ENCODE measurements at places on chromosomes 4 and X.

DNA sequence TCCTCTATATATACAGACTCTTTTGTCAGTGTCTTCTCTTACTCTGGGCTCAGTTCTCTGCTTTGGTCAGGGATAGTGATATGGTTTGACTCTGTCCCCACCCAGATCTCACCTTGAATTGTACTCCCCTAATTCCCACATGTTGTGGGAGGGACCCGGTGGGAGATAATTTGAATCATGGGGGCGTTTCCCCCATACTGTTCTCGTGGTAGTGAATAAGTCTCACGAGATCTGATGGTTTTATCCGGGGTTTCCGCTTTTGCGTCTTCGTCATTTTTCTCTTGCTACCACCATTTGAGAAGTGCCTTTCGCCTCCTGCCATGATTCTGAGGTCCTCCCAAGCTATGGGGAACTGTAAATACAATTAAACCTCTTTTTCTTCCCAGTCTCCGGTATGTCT lies 144.4 kb downstream of the GLUD2 start:
- no peak for DNase-seq

DNA sequence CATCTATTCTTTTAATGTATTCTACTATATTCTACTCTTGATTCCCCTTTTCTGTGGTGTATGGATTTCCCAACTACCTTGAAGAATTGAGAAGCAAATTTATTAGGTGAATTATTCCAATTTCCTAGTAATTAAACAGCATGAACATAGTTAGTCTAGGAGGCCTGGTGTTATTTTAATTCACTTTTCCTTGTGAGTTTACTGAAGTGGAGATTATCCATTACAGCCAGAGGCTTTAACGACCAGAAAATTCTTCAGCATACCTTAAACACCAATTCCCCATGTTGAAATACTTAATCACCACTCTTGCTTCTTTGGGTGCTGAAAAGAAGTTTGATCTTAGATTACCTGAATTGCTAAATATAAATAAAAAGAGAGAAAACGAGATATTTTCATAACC lies 29.4 kb downstream of the FAT4 start:
- no peak for DNase-seq

DNA sequence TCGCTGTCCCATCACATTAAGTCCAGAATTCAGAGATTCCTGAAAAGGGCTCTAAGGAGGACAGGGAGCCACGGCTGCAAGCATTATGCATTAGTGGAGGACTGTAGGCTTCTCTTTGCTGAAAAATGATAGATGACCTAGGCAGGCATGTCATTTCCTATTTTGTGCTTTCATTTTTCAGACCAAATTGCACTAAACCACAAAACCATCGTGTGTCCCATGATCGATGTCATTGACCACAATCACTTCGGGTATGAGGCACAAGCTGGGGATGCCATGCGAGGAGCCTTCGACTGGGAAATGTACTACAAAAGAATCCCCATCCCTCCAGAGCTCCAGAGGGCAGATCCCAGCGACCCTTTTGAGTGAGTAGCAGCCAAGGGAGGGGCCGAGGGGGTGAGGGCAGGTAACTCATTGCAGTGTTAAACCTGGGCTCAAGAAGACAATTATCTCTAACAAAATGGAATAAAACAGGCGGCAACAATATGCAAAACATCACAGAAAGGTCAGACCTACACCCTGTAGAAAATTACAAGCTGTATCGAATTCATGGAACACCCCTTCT lies 355.2 kb upstream of the GALNT7 start:
- no peak for DNase-seq

DNA sequence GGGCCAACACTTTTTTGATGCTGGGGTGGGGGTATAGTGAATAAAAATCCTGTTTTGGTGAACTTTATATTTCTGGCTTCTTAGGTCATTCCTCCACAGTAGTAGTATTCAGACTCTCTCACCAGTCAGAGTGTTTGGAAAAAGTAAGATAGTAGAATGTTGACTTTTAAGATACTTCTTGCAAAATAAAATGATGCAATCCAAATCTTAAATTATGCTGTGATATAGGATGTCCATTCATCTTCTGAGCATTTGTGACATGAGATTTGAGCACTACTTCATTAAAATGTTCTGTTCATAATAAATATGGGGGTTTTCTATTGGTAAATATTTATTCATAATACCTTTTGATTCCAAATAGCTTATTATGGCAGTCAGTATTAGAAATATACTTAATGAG lies 70.1 kb downstream of the BMP2K start:
- no peak for DNase-seq

DNA sequence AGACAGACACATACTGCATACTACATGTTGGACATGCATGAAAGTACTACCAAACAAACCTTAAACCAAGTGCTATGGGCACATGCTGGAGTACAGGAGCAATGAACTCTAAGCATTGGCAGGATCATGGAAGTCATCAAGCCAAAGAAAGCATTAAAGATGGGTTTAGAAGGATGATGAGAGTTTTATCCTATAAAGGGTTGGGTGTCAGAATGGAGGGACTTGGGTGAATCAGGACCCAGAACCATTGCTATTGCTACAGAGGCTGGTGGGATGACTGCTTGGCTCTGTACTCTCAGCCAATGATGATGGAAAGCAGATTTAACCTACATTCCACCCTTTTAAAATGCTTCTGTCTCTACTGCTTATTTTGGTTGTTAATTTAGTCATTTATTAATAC lies 233.9 kb upstream of the EDA2R start:
- no peak for DNase-seq

DNA sequence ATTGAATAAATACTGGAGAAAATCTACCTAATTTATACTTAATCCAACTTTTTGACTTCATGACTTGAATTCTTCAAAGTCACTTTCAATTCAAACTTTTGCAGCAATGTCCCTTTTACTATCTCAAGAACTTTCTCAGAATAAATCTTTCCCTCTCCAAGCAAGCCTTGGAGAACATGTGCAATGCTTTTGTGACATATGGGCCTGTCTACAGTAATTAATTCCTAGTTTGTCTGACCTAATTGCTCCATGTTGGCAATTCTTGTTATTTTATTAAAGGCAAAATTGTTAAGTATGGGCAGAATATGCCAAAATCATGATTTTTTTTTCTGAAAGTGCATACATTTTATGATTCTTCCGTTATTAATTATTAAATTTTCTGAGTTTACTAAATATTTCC lies 1115.3 kb downstream of the PDHA2 start:
- no peak for DNase-seq

DNA sequence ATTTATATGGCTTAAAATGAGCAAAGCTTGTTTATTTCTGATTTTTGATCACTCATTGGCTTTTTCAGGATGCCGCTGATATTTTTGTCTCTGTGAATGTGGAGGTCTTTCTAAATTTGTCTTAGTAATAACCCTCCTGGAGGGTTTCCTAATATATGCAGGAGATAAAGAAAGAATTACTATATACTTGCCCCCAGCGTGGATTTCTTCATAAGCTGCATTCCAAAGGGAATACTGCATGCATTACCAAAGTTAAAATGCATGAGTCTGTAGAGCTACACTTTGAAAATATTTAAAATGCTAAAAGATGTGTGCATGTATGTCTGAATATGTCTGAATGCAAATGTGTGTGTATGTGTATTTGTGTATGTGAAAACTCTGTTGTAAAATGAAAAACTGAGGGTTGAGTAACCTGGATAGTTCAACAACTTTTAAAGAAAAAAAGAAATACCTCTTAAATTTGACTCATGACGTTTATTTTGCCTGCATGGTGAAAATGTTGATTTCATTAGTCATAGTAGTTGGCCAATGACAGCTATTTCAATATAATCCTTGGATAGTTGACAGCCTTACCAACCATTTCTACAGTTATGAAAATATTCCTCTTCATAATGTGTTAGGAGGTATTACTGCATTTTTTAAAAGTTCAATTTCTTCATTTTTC lies 113.2 kb upstream of the ZNF827 start:
- DNase-seq: no peak

DNA sequence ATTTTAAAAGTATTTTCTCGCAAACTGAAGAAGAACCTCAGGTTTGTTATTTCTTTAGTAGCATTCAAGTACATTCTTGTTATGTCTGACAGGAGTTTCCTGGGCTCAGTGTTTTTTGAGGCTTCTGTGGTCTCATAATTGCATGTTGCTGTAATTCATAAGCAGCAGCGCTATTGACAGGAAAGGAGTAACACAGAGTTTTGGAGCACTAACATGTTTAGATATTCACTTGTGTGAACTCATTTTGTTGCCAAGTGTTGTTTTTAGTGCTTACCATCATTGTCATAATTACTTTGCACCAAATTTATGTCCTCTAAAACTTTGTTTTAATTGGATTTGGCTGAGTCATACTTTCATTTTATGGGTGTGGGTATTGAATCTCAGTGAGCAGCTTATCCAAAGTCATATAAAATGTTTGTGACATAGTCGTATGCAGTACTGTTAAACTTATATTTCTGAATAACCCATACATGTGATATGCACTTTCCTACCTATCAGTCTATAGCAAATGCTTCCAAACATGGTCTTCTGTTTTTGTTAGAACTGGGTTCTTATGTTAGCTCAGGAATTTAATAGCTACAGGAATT lies 358.7 kb upstream of the CTSO start:
- no peak for DNase-seq

DNA sequence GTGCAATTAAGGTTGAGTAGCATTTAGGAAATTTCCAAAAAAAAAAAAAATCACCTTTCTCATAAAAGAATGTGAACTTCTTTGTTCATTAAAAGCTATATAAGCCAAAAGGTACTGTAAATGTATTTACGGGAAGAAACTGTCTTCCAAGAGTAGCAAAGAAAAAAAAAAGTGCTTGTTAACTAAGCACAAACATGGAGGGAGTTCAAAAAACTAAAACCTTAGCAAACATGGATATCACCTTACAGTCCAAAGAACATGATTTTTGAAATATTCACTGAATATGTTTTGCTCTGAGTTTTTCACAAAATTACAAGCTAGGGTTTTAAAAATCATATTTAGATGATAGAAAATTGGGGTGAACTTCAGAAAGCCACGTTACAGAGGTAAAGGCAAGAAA lies 217.5 kb downstream of the ADAMTS3 start:
- DNase-seq: no peak

GRCh38 chrX:1700757-1701156 lies 85.9 kb downstream of the ASMT start:
- DNase-seq: no peak

- DNase-seq: no peak
These were observed 3.1 kb downstream of the POU3F4 start for GRCh38 chrX:83511208-83511607.
